ENCODE measurements at places on chromosomes 7 and 10.

- no peak for DNase-seq
Measured at GRCh38 chr7:14835384-14835783, 67.2 kb downstream of the DGKB start.

DNA sequence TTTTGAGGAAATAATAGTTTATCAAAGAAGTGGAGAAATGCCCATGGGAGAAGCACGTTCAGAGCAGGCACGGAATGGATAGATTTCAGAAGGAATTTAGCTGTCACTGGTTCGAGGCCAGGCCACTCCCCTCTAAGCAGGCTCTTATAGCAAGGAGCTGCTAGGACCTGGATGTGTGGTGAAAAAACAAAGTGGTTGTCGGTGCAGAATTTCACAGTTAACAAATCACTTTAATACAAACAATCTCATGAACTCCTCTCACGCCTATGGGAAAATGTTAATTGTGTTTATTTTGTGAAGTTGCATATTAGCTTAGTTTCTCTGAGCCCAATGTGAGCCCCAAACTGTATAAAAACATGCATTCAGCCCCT, 176.3 kb downstream of the PKD1L1 start:
- DNase-seq = no peak

DNA sequence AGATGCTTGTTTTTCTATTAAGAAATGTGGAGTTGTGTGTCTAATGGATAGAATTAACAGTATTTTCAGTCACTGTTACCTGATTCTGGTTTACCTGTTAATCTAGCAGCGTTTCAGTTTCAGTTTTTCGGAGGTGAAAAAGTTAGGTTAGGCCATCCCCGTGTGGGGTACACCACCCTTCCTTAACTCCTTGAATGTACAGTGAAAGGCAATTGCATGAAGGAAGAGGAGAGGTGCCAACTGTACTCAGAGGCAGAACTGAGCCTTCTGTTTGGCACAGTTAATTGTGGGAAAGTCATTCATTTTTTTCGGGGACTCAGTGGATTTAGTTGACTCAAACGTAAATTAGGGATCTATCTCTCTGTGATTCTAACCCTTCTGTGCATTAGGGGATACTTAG, 35.5 kb downstream of the RPA3 start:
- DNase-seq = no peak

DNA sequence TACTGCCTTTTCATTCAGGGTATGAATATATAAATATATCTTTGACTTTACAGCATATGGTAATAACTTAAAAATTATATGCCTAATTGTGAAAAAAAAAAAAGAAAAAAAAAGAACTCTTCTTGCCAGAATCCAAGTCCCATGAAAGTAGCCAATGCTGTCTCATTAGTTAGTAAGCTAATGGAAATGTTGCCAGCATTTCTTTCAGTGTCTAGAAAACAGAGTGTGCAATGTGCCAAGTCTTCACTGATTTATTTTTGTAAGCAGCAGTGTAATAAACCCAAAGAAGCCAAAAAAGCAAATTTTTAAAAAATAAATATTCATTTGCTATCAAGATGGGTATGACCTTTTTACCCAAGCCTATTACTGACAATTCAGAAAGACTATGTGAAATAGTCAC, 31.1 kb upstream of the LRRN3 start:
- DNase-seq = no peak

DNA sequence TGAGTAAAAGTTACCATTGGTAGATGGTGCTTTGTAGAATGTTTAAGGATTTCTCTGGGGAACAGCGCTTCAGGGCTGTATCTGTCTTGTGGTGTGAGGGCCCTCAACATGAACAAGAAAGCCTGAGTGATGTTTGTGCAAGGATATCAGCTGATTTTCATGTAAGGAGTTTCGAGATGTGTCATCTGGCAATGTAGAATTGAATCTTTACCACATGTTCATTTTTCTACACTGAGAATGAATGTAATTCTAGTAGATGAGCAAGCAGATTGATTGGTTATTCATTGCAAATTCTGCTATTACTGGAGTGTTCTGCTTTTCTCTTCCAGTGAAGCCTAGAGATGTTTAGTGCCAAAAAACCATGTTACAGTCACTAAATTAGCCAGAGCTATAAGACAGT, 87.7 kb downstream of the ST7 start:
- peak; percentile 63 for DNase-seq

GRCh38 chr10:88493691-88494483, 89.2 kb downstream of the RNLS start:
- peak; percentile 71 for DNase-seq

GRCh38 chr7:78149787-78150186, 351.2 kb downstream of the PHTF2 start:
- peak; percentile 84 for DNase-seq

Data from fibroblast of skin of left quadriceps (primary cell).